ENCODE measurements at places on chromosomes 3 and 15.

GRCh38 chr3:16249336-16249735, 15.4 kb downstream of the DPH3 start:
- DNase-seq, result no peak

DNA sequence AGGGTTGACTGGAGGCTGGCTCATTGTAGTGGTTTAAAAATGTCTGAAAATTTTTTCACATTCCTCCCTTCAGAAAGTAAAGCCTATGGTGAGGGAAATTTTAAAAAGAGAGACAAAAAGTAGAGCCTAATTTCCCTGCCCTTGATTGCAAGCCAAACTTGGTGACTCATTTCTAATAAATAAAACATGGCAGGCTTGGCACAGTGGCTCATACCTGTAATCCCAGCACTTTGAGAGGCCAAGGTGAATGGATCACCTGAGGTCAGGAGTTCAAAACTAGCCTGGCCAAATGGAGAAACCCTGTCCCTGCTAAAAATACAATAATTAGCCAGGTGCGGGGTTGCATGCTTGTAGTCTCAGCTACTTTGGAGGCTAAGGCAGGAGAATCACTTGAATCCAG, 18.9 kb upstream of the ARRDC4 start:
- no peak for DNase-seq

DNA sequence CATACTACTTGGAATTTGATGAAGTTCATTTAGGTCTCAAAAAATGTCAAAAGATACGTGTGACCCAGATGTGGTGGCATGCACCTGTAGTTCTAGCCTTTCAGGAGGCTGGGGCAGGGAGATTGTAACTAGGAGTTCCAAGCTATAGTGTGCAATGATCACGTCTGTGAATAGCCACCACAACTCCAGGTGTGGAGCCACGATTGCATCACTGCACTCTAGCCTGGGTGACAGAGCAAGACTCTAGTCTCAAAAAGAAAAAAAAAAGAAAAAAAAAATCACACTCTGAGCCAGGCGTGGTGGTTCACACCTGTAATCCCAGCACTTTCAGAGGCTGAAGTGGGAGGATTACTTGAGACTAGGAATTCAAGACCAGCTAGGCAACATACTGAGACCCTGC, 14.2 kb downstream of the MAP4 start:
- no peak for DNase-seq

DNA sequence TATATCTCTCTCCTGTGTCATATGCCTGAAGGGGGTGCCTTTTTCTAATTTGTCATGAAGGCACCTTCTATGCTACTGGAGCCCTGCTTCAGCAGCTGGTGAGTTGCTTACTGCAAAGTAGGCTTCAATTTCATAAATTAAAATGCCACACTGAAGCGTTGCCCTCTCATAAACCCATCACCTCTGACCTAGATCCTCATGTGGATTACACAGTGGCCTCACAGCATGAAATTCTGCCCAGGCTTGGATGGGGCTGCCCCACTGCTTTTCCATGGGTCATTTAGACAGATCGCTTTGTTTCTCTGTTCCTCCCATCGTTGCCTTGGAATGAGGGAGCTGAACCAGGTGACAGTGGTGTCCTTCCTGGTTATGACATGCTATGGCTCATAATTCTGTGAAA, 131.2 kb downstream of the RPL22L1 start:
- no peak for DNase-seq

- no peak for DNase-seq
Observed at GRCh38 chr15:35696767-35697231, 150.8 kb upstream of the DPH6 start.

- peak; percentile 49 for DNase-seq
Observed at GRCh38 chr3:51955893-51956770, 951 bp downstream of the GPR62 start.
